NCI-H1436 treated with DMSO at 0.1 percent for 48 hours (cell line): ENCODE measurements at places on chromosomes 1 and 21.

DNA sequence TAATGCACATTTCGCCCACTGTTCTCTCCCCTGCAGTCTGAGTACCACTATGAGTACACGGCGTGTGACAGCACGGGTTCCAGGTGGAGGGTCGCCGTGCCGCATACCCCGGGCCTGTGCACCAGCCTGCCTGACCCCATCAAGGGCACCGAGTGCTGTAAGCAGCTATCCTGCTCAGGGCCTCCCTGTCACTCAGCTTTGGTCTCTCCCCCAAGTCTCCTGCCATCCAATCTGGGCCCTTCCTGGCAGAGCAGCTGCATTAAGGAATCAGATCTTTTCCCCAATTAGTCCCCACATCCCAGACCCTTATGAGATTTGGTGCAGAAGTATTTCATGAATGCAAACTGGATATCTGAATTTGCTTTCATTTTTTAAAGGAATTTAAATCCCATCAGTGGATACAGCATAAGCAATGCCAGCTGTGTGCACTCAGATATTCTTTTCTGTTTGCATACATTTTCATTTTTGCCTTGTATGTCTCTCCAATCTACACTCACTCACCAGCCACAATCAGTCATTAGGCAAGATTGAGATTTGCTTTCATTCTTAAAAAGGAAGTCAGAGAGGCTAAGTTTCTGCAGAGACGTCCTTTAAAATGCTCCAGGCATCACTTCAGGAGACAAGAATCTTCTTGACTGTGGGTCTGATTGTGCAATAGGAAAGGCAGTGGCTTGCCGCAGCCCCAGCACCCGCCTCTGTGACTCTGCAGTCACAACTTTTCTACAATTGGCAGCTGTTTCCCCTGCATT, 48.1 kb downstream of the ELAPOR1 start:
- no peak for DNase-seq

- no peak for DNase-seq
Observed at GRCh38 chr1:244730934-244731434, 78.1 kb downstream of the DESI2 start.

GRCh38 chr1:169338617-169339016, 29.0 kb downstream of the NME7 start:
- DNase-seq: no peak

DNA sequence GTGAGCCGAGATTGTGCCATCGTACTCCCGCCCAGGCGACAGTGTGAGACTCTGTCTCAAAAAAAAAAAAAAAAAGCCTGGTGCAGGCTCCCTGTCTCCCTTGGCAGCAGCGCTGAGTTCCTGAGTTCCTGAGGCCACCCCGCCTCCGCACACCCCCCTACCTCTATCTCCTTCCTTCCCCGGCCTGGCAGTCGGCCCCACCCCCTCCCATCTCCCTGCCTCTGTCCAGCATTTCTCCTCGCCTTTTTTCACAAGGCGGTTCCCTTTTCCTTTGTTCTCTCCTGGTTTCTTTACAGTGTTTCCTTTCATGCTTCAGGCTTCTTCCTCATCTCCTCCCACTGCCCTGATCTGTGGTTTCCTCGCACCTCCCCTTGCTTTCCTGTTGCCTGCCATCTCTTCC, 2.7 kb downstream of the RORC start:
- DNase-seq: no peak

DNA sequence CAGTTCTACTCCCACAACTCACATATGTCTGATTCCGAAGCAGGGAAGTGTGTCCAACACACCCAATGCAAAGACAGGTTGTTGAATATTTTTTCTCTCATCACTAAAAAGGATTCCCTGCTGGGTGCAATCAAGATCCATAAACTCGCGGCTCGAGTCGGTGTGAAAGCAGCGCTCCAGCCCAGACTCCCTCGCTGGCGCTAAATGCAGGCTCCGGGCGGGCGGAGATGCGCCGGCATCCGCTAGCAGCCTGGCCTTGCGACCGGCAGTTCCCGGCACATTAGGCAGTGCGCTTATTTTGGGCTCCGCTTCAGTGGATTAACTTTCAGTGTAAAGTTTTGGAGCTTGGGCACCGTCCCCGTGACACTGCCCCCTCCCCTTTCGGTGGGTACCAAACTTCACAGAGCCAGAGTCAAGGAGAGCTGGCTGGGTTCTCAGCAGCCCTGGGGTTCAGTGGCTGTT, 87.7 kb upstream of the POU3F1 start:
- no peak for DNase-seq

GRCh38 chr1:47521034-47521881, 83.4 kb downstream of the FOXD2 start:
- no peak for DNase-seq

- DNase-seq: no peak
Observed at GRCh38 chr1:184296466-184297243, 90.2 kb upstream of the C1orf21 start.

- no peak for DNase-seq
Observed at GRCh38 chr21:42614396-42614795, 39.0 kb upstream of the PDE9A start.

DNA sequence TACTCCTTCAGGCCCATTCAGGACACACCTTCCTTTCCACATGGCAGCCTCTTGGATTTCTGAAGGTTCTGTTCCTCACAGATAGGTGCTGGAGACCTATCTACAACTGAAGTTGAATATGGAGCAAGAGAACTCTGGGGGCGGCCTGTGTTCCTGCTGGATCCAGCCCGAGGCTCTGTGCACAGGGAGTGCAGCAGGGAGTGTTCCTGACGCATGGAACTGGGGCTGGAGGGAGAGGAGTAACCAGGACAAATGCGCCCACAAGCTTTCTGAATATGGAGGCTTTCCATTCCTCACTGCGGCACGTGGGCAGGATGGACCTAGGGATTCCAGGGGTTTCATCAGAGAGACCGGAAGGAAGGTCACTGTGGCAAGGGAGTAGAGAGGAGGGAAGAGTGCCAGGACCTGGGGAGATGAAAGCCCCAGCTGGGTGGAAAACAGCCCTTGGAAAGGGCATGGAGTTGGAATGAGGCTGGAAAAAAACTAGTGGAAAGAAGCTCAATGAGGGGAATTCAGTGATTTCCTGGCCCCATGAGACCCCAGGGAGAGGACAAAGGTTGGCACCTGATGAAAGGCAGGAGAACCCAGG, 12.5 kb downstream of the PM20D1 start:
- DNase-seq: no peak

DNA sequence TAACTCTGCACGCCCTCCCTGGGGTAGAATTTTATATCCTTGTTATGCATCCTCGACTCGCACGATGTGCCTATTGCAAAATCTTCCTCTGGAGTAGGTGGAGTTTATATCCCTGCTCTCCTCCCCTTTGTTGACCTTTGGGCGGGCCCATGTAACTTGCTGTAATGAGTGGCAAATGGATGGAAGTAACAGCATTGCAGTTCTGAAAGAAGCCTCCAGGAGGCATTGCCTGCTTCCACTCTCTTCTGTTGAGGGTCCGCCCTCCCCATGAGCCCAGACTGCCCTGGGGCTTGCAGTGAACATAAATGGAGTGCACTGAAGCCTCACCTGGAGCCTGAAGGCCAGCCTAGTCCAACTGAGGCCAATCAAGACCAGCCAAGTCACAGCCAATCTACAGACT, 62.2 kb upstream of the GRIK3 start:
- DNase-seq: no peak

GRCh38 chr1:150613061-150613920, 16.1 kb downstream of the ENSA start:
- DNase-seq: peak; percentile 63

DNA sequence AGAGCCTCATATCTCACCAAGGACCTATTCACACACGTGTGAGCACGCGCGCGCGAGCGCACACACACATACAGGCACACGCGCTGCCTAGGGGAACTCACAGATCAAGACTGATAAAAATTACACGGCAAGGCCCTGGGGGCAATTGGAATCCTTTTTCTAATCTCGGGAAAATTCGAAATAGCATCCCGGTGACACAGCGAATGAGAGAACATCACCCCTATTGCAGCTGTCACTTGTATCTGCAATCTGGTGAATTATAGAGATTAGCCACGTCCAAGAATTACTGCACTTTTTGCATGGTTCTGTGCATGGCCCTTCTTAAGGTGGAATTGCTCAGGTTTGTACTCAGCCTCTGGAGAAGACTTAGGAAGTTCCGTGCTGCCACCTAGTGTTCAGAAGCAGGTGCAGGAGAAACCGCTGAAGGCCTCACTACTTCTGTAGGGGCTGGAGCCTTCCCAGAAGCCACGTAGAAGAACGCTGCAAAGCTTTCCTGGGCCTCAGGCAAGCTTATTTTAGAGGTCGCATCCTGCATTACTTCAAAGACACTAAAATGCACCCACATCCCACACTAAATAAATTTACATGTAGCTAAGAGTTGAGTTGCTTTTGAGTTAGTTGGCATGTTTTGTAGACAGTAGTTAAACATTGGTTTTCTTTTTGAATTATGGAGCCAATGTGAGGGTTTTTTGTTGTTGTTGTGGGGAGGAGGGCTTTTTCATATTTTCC, 229.2 kb upstream of the CAMK1G start:
- peak; percentile 74 for DNase-seq

GRCh38 chr1:157785248-157785647, 8.3 kb upstream of the FCRL2 start:
- no peak for DNase-seq

DNA sequence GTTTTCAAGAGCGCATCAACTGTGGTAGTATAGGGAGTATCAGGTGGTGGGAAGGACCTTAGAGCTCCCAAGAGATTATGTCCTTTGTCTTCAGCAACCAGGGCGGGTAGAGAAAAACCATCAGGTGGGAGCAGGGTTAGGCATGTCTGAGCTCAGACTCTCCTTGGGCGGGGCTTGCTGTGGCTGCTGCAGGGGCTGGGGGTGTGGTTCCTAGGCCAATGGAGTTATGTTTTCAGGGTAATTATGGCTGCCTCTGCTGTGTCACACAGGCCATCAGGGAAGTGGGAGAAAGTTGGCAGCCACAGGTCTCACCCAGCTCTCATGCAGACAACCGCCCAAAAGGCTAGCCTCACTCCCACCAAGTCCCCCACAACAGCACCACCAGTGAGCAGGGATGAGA, 74.9 kb downstream of the FCRL5 start:
- DNase-seq: no peak

- no peak for DNase-seq
Observed at GRCh38 chr1:180923021-180923841, 10.5 kb downstream of the KIAA1614 start.

DNA sequence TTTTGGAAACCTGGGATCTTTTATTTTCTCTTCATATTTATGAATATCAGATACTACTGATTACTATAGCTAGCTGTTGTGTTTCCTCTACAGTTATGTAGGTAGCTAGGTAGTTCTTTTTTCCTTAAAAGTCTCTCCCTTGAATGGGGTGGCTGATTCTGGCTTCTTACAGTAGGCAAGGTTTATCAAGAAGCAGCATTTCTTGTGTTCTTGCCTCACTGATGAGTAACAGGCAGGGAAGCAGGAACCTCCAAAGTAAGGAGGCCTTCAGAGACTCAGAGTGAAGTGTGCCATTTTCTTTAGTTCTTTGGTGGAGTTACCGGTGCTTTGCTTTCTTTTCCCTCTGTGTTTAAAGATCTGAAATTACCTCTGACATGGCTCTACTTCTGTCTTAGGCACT, 56.0 kb downstream of the ZMYM4 start:
- no peak for DNase-seq

DNA sequence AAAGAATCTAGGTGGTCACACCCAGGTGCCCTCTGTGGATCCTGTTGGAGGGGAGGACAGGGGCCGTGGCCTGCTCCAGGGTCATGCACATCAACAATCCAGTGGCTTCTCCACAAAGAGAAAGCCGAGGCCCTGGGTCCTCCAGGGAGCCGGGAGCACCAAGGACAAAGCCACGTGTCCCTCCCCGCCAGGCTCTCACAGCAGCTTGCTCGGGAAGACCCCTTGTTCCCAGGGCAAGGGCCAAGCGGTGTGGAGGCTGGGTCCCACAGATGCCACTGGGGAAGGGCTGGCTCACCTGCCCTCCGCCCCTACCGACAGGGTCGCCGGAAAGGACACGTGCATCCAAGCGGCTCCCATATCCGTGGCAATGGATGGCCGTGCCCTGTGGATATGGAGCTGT, 192.9 kb upstream of the VAMP3 start:
- DNase-seq: no peak

DNA sequence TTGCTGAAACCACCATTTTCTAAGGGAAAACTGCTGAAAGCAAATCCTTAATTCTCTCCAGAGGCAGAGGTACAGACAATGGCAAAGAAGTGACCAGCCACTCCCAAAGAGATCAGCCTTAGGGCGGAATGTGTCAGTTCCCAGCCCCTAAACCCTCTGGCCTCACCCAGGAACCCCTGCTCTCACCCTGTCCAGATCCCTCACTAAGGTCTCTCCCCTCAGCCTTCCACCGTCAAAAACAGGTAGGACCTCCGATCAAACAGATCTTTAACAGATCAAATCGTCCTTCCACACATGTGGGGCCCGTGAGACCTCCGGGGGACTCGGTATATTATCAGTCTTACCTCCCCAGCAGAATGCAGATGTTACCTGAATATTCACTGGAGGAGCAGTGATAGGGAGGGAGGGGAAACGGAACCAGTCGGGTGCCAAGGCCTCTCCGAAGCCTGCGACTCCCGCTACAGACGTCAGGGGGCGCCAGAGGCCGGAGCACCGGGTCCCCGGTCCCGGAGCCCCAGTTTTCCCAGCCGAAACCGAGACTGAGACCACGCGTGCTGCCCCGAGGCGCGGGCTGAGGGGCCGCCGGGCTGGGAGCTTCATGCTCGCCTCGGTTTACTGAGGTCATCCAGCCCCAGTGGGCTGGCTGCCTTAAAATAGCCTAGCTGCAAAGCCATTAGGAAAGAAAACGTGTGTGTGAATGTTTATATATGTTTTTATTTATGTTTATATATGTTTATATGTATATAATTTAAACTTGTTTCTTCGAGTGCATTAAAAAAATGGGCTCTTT, 23.6 kb downstream of the GPA33 start:
- DNase-seq: no peak

GRCh38 chr21:41897047-41897669, 18.0 kb upstream of the PRDM15 start:
- no peak for DNase-seq

DNA sequence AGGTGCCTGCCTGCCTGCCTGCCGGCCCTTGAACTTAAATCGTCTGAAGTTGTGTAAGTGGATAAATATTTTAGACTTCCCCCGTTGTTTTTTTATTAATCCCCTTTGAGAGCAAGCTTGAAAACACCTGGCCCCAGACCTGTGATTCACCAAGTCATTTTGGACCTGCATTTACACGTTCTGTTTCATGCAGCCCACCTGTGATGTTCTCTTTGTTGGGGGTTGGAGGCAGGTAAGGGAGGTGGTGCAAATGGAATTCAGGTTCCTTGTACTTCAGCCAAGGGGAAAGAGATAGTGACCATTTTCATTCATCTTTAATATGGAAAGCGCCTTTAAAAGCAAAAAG, 1.2 kb downstream of the SLC37A1 start:
- no peak for DNase-seq

DNA sequence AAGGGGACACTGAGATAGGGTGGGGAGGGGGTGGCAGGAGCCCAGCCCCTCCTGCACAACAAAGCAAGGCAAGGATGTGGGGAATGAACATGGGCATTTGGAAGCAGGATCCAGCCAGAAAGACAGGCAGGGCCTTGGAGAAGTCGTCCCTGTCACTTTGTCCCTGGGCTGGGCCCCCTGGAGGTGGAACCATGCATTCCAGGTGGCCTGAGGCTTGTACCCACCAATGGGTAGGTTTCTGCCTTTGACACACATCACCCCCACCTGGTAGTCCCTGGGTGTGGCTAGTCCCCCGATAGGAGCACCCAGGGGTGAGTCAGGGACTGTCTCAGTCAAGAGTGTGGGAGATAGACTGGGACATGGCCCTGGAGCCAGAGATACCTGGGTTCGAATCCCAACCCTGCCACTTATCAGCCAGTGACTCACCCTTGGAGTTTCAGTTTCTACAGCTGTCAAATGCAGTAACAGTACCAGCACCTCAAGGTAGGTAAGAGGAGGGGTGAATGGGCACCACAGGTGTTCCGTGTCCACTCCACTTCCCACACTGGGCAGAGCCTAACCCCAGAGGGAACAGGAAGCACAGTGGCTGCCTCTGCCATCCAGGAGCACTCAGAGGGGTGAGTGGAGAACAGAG, 10.0 kb downstream of the PLA2G2D start:
- DNase-seq: no peak
